ENCODE measurements at places on chromosomes 11 and 22.

- DNase-seq = no peak
Measured at GRCh38 chr22:25697181-25697664, 44.8 kb upstream of the MYO18B start.

DNA sequence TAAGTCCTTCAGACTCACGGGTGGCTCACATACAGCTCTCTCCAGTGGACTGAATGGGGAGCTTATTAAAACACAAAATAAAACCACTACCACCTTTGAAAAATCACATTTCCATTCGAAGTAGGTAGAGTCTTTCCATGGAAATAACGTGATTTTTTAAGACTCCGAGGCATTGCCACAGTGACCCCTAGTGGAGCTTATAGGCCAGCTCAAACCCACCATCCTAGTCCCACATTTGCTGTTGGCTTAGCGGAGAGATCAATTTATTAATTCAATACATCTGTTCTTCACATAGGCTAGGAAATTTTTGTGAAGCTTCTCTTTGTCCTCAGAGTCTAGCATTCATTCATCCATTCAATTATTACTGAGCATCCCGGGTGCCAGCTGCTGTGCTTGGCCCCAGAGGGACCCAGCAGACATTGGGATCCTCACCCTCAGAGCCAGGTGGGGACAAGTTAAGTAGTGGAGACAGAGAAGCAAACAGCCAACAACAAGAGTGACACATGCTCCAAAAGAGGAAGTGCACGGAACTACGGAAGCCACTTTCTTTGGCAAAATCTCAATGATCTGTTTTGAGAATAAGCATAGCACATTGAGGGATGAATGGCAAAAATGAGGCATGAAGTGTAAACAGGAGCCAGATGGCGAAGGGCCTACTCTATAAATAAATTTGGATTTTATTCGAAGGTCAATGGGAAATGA lies 10.2 kb upstream of the P4HA3 start:
- no peak for DNase-seq

GRCh38 chr22:33477120-33478111 lies 419.2 kb upstream of the SYN3 start:
- no peak for DNase-seq

- DNase-seq = no peak
Measured at GRCh38 chr22:26751217-26751616, 93.8 kb downstream of the MIAT start.

DNA sequence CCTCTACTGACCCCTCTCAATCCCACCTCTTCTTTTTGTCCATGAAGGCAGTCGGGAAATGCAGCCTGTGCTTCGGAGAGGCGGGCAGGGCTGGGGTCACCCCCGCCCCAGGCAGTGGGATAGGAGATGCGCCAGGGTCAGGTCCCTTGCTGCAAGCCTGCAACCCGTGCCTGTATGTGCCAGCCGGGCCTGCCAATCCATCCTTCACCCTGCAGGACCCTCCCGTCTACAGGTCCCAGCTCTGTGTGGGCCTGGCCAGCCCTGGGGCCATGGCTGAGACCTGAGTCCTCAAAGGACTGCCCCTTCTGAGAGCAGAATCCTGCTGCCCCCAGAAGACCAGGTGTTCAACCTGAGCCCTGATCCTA lies 10.9 kb downstream of the ASCL2 start:
- no peak for DNase-seq

DNA sequence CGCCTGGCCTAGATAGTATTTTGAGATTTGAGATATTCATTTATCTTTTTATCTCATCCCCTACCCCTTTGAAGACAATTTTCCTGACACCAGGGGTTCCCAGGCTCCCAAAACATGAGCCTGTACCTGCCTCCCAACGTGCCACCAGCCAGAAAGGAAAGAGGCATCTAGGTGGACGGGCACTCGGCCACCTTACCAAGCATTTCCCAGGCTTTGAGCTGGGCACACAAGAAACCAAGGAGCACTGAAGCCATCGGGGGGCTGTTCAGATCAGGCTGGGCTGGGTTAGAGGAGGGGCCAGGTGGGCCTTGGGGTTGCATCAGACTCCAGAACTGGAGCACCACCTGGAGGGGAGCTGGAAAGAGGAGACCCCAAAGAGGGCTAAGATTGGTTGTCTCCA lies 28.5 kb upstream of the BAIAP2L2 start:
- DNase-seq = no peak

DNA sequence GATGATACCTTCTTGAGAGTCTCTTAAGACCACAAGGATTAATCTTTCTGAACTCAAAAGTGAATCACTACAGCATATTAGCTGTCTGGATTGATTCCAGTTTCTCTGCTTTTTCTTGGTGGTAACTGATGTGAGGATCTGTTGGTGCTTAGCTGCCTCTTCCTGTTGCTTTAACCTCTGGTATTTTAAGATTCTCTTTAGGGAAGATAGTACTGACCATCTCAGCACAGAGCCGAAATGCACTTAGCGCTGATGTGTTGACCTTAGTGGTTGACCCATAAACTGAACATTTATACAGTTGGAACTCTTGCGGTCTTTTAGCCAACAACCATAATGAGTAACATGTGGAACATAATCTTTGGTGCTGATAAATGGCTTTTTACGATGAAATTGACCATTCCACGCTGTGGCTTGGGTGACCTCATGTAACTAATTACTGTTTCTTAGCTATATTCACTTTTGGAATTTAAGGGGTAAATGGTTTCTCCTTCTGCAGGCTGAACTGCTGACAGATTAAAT lies 33.7 kb downstream of the APLP2 start:
- no peak for DNase-seq

DNA sequence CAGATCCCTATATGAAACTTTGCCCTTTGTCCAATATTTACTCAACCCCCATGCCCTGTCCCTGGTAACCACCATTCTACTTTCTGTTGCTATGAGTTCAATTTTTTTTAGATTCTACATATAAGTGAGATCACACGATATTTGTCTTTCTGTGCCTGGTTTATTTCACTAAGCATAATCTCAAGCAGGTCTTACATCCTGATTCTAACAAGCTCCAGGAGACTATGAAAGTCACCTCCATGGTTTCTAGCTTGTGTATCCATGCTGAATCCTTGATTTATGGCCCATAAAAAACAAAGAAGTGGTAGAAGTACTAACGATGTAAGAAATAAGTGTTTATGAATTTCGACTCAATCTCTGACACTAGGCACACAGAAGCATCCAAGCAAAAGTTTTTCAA lies 68.0 kb downstream of the OR5AK2 start:
- no peak for DNase-seq

- DNase-seq = no peak
Measured at GRCh38 chr11:63623513-63624140, 9.4 kb upstream of the PLAAT3 start.

- no peak for DNase-seq
Measured at GRCh38 chr11:117950993-117951961, 22.1 kb upstream of the TMPRSS13 start.

GRCh38 chr11:18956630-18957029 lies 17.4 kb upstream of the MRGPRX1 start:
- no peak for DNase-seq
